Cerebellar cortex (tissue), 1 donor: ENCODE measurements at places on chromosomes 2 and 18.
A peak's percentile ranks its signal among the peaks of the same experiment; 100 is the strongest.

- DNase-seq, result no peak
These were observed 378.9 kb downstream of the NBAS start for GRCh38 chr2:15182275-15182674.

DNA sequence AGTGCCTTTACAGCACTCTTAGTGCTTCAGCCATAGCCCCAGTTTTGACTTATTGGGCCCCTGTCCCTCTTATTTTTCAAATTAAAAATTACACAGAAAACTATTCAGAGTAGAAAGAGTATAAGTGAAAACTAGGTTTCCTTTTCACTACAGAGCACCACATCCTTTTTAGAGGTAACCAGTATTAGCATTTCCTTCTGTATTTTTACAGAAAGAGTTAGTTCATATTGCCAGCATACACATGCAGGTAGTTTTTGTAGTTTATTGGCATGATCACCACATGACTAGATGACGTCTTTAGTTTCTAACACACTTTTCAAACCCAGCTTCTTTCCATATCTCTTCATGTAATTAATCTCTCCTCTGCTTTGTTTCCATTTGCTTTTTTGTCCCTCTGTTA, 66.4 kb downstream of the UBE2E3 start:
- DNase-seq, result no peak

GRCh38 chr2:158495175-158495574, 38.4 kb downstream of the PKP4 start:
- no peak for DNase-seq

GRCh38 chr2:222424729-222425671, 657 bp downstream of the SGPP2 start:
- DNase-seq, result peak; percentile 71

GRCh38 chr2:23524261-23524706, 139.3 kb downstream of the KLHL29 start:
- DNase-seq, result no peak

- DNase-seq, result no peak
These were observed 9.0 kb upstream of the CCDC150 start for GRCh38 chr2:196630531-196630930.

- DNase-seq, result no peak
These were observed 50.4 kb upstream of the ERMN start for GRCh38 chr2:157376041-157376440.

GRCh38 chr2:147398301-147398700, 446.5 kb upstream of the ACVR2A start:
- DNase-seq, result no peak

DNA sequence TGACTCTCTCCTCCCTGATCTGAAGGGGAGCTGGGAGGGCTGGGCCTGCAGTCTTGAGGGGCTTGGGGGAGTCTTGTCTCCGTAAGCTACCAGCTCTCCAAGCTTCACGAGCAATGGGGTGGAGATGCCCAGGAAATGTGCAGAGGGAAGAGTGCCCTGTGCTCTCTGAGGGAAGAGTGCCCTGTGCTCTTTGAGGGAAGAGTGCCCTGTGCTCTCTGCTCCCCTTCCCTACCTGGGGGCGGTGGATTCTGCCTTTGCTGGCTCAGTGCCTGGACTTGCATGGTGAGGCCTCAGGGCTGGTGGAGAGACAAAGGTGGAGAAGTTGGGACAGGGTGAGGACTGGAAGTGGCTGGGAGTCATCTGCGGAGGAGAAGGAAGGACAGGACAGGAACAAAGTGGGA, 72.7 kb downstream of the TWIST2 start:
- DNase-seq, result no peak

- no peak for DNase-seq
These were observed 136.1 kb downstream of the SH3BP4 start for GRCh38 chr2:235087832-235088495.

GRCh38 chr2:15649561-15650255, 58.0 kb downstream of the DDX1 start:
- no peak for DNase-seq

GRCh38 chr2:135245071-135245470, 193.0 kb downstream of the RAB3GAP1 start:
- DNase-seq, result no peak

- DNase-seq, result peak; percentile 80
These were observed 475.0 kb upstream of the POU3F3 start for GRCh38 chr2:104378853-104379374.

GRCh38 chr2:160737247-160737646, 243.6 kb upstream of the RBMS1 start:
- DNase-seq, result no peak

- no peak for DNase-seq
These were observed 12.1 kb downstream of the AQP4 start for GRCh38 chr18:26853401-26853800.

- no peak for DNase-seq
These were observed 95.6 kb upstream of the KLHL14 start for GRCh38 chr18:32868406-32868805.

DNA sequence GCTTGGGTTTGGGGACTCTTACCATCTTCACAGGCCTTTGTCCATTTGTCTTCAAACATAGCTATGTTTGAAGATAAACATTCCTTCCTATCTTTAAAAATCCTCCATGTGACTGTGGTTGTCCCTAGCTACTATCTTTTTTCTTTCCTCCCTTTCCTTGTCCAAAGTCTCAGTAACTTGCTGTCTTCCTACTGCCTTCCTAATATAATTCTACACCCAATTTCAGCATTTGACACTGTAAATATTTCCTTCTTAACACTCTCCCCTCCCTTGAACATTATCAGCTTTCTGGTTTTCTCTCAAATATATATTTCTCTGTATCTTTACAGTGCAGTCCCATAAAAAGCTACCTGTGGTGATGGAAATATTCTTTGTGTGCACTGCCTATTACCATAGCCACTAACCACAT, 5.3 kb upstream of the SP3 start:
- no peak for DNase-seq

DNA sequence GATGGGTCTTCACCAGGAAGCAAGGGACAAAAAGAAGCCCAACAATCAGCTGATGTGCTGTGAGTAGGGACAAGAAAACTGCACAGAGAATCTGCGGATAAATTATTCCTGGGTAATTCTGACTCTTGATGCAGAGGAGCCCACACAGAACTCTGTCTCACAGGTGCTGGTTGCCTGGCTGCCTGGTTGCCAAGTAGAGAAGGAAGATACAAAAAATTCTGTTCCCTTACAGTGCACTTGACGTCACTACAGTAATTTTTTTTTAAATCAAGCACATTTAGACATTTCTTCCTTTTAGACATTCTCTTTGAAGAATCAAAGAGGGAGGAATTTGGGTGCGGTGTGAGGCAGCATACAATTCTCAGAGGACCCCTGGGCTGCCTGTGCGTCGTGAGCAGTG, 152.1 kb upstream of the SIX3 start:
- DNase-seq, result no peak

- no peak for DNase-seq
These were observed 31.4 kb downstream of the EIF2AK2 start for GRCh38 chr2:37125416-37125815.

- DNase-seq, result no peak
These were observed 58.4 kb downstream of the ARL4C start for GRCh38 chr2:234438305-234438977.

DNA sequence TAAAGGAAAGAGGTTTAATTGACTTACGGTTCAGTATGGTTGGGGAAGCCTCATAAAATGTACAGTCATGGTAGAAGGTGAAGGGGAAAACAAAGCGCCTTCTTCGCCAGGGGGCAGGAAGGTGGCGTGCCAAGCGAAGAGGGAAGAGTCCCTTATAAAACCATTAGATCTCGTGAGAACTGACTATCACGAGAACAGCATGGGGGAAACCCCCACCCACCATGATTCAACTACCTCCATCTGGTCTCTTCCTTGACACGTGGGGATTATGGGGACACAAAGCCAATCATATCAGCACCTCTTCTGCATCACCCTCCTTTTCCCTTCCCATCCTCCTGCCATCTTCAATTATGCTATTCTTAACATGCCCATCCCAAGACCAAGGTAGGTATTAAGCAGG, 29.9 kb upstream of the TANK start:
- DNase-seq, result no peak

DNA sequence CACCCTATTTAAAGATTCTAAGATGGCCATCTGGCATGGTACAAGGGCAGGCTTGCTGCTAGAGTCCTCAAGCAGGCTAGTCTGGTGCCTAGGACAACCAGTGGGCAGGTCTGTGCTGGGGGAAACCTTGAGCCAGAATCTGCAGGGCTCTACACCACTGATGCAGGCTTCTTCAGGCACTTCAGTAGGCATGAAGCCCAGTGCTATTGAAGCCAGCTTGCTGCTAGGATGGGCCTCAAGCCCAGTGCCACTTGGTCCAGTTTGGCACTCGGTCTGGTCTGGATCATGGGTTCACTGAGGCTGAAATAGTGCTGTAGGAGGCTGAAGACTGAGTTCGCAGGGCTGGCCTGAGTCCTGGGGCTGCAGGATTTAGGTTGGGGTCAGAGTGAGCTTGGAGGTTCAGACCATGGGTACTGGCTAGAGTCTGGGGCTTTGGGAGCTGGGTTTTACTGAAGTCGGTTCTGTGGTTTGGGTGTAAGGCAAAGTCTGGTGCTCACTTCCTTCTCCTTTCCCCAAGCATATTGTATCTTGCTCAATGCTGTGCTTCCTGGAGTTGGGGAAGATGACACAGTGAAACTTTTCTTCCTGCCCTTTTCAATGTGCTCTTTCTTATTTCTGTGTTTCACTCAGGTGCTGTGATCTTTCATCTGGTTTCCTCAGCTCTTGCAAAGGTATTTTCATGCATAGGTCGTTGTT, 41.2 kb downstream of the SP100 start:
- no peak for DNase-seq

DNA sequence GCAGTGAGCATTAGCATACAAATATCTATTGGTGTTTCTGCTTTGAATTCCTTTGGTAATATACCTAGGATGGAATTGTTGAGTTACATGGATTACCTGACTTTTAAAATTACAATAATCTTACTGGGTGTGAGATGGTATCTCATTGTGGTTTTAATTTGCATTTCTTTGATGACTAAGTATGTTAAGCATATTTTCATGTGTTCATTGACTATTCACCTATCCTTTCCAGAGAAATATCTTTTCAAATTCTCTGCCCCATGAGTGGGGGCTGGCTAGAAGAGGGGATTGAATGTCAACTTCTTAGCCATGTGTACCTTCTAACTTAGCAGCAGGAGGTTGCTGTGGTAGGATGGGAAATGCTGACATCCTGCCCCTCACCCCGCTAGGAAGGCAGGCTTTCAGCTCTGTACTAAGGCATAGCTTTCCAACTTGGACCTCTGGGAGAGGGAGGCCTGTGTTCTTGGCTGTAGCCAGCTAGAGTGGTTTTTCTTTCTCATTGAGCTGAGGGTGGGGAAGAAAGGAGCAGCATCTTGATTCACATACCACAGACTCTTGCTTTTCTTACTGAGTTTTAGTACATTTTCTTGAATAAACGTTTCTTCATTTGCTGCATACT, 63.3 kb upstream of the TTC27 start:
- no peak for DNase-seq

DNA sequence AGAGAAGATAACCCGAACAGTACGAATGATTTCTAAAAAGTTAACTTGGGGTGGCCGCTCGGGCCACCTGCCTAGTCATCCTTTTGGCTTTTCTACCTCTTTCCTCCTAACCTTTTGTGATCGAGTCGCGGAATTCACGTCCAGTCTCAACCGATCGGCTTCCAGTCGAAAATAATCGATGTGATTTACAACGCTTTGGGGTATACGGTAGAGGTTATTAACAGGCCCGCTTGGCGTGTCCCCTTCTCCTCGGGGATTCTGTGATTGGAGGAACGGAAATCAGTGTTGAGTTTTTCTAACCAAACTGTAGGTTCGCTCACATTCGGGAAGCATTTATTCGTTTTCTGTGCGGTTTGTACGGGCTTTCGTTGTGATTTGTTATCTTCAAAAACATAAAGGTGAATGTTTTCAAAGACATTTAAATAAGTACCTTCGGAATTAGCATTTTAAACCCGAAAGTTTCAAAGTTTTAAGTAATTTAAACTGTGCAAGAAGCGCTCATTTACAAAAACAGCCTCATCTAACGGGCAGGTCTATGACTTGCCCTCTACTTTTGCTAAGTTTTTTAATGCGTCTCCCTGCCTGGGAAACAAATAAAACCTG, 588 bp upstream of the FOXI3 start:
- DNase-seq, result peak; percentile 4

DNA sequence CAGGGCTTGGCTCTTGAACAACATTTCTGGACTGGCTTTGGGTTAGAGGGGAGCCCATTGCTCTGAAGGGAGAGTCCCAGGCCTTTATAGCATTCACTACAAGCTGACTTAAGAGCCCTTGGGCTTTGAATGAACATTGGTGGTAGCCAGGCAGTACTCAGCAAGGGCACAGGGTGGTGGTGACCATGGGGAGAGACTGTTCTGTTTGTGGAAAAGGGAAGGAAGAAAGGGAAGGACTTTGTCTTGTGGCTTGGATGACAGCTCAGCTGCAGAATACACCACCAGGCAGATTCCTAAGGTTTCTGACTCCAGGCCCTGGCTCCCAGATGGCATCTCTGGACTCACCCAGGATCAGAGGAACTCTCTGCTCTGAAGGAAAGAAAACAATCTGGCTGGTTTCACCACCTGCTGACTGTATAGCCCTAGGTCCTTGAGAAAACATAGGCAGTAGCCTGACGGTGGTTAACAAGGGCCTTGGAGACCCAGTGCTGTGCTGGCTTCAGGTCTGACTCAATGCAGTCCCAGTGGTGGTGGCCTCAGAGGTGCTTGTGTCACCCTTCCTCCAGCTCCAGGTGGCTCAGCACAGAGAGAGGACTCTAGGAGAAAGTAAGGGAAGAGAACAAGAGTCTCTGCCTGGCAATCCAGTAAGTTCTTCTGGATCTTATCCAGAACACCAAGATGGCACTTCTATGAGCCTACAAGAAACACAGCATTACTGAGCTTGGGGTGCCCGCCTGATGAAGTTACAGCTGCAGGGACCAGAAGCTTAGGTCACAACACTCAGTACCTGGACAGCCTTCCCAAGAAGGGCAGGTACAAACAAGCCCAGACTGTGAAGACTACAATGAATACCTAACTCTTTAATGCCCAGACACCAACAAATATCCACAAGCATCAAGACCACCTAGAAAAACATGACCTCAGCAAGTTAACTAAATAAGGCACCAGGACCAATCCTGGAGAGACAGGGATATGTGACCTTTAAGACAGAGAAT, 16.4 kb upstream of the ABCB11 start:
- DNase-seq, result no peak

- no peak for DNase-seq
These were observed 66.7 kb downstream of the NXPH2 start for GRCh38 chr2:138713504-138713903.

- DNase-seq, result no peak
These were observed 30.6 kb upstream of the PPP1R1C start for GRCh38 chr2:181955010-181955409.

DNA sequence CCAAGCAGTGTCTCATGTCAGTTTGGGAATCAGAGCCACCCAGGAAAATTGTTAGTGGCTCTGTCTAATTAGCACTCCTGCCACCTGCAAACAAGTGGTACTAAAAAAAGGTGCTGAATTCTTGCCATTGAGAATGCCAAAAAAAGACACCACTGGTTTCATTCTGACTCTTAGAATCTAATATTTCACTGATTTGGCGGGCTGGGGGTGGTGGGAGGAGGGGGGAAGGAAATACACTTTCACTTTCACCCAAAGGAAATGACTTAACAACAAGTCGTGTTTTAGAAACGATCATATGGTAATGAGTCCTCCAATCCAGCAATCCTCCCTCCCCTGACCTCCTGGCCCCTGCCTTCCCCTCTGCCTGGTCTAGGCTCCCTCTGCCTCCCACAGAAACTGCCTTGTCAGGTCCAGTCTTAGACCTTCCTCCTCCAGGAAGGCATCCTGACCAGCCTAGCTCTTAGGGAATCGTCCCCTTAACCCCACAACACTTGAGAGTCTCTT, 4.4 kb upstream of the KLHL29 start:
- no peak for DNase-seq

GRCh38 chr2:241352227-241352626, 3.9 kb upstream of the FARP2 start:
- no peak for DNase-seq

GRCh38 chr2:190181123-190181669, 118.7 kb upstream of the MSTN start:
- DNase-seq, result peak; percentile 13
